GM20000 (cell line): ENCODE measurements at places on chromosomes 4 and X.
A peak's percentile ranks its signal among the peaks of the same experiment; 100 is the strongest.

- DNase-seq, result no peak
Observed at GRCh38 chr4:38243388-38244053, 283.3 kb downstream of the PTTG2 start.

DNA sequence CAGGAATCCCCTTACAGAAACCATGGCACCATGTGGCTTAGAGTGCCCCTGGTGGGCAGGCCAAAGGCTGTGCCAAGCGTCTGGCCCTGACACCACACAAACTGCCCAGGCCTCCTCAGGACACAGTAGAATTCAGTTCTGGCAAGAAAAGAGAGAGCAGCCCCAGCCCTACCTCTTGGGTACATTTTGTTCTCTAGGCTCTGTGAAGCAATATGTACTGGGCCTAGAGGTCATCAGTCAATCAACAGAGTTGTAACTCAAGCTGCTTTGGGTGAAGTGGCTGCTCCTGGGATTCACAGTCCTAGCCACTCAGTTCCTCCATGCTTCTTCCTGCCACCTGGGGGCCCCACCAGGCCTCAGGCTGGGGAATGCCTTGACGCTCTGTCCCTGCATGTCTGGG is 158.1 kb upstream of the MAMLD1 start:
- no peak for DNase-seq

DNA sequence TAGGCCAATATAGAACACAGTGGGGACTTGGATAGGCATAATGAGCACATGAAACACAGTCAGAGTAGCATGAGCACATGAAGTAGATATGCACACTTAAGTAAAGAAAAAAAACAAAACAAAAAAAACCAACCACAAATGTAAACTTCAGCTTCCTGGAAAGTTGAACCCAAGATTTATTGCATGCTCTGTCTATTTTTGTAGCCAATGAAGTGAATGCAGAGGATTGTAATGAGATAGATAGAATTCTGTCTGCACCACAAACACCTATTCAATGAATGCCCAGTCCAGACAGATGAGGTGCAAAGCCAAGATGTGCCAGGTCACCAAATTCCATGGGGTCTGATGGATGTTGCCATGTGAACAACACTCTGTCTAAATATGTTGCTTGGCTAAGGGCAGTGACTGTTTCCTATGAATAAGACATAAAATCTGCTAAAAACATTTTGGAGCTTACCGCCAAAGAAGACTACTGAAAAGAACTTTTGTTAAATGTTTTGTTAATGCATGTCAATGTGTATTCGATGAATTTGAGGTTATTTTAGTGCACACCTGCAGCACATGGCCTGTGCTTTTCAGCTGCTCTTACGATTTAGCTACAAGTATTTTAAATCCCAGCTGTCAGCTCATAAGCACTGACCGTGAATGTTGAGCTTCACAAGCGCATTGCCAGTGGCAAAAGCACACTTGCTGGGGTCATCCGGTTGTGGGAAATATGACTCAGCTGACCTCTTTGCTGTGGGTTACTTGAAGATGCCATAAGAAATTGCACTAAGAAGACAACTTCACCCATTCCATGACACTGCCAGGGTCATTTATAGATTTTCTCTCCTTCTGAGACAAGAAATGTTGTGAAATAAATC is 374.8 kb upstream of the GNPDA2 start:
- DNase-seq, result no peak

DNA sequence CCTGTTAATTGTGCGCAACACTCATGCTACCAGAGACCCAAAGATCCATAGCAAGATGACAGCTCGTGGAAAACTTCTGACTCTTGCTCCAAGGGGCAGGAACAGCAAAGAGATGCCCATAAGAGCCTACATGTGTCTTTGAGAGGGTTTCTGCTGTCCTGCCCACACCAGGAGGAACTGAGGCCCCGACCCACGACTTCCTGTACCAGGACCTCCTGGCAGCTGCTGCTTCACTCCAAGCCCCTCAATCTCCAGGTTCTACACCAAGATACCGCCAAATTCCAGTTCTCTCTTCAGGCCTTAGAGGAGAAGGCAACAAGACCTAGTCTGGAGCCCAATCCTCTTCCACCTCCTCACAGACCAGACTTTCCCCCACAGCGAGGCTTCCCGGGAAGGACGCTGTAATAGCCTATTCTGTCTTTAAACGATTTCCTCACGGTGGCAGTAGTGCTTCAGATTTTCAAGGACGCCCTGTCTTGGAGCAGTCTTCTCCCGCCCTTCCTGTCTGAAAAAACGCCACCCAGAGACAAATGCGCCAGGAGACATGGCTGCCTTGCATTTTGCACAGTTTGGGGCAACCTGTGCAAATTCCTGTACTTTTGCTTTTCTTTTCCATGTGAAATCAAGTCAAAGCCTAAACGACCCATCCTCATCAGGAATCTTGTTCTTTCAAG is 230.2 kb upstream of the STK26 start:
- DNase-seq, result no peak

DNA sequence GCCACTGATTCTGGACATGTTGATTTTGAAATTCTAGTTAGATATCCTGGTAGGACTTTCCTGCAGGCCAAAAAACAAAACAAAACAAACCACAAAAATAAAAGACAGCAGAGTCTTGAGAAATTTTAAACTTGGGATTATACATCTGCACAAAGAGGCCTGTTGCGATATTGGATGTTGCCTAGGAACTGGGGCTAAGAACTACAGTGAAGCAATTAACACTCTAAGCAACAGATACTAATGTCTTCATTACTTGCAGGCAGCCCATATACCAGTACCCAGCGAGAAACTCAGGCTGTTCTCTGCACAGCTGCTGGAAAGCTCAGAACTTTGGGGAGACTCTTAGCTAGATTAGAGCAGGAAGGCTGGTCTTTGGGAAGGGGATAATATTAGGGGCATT is 69.1 kb upstream of the SCOC start:
- no peak for DNase-seq

- DNase-seq, result no peak
Observed at GRCh38 chrX:43269201-43269600, 386.9 kb upstream of the MAOA start.

- DNase-seq, result peak; percentile 32
Observed at GRCh38 chr4:86497980-86498862, 95.9 kb upstream of the PTPN13 start.

- no peak for DNase-seq
Observed at GRCh38 chrX:82534086-82534597, 973.9 kb upstream of the POU3F4 start.

- no peak for DNase-seq
Observed at GRCh38 chr4:151325949-151326246, 493 bp upstream of the SH3D19 start.

DNA sequence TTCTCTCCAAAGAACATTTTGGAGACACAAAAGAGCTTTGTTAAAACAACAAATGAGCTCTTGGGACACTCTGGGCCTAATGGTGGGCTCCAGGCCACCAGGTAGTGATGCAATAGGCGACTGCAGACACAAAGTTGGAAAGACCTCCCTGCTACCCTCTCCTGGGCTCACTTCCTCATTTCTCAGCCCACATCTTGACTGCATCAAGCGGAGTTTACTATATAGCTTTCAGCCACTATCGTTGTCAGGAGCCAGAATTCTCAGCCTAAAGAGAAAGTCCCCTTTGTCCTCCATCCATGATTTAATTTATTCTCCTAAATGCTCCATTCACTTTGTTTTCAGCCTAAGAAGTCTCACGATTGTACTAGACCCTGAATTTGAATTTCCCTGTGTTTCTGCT is 114.9 kb downstream of the EFHC2 start:
- peak; percentile 1 for DNase-seq

DNA sequence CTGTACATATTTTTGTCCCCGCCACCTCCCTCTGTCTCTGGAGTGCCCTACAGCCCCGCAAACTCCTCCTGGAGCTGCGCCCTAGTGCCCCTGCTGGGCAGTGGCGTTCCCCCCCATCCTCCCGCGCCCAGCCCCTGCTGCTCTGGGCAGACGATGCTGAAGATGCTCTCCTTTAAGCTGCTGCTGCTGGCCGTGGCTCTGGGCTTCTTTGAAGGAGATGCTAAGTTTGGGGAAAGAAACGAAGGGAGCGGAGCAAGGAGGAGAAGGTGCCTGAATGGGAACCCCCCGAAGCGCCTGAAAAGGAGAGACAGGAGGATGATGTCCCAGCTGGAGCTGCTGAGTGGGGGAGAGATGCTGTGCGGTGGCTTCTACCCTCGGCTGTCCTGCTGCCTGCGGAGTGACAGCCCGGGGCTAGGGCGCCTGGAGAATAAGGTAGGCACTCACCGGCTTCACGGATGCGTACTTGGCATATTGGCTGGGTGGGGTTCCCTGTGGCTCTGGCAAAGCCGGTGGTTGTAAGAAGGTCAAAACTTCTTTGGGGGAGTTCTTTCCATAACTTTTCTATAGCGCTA is 653 bp downstream of the HHIP start:
- DNase-seq, result peak; percentile 32

DNA sequence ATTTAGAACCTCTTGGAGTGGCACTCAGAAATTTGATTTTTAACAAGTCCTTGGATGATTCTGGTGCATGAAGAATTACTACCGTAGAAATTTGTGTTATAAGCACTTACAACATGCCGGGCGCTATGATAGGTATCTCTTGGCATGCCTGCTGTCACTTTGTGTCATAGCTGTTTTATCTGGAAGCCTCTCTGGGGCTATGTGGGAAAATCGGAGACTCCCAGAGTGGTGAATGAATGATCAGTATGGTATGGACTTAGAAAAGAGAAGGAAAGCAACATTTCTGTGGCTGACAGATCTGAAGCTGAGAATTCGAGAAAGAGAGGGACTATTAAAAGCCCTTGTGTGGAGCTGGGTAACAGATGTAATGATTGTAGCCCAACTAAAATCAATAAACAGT is 177.4 kb upstream of the MAMLD1 start:
- DNase-seq, result no peak

DNA sequence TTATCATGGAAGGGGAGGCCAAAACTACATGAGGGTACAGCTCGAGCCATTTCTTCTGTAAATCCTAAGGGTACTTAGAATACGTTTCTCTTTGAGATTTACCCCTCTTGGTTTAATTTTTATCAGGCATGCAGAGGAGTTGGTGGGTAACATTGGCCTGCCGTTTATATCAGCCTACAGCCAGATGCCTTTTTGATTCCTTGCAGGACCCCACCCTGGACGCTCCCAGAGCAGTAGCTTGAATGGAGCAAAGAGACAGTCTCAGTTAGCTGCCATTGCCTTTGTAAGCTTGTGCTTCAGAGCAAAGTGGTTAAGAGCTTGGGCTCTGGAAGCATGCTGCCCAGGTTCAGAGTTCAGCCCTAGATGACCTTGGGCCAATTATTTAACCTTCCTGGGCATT is 9.0 kb downstream of the DOCK11 start:
- DNase-seq, result no peak

DNA sequence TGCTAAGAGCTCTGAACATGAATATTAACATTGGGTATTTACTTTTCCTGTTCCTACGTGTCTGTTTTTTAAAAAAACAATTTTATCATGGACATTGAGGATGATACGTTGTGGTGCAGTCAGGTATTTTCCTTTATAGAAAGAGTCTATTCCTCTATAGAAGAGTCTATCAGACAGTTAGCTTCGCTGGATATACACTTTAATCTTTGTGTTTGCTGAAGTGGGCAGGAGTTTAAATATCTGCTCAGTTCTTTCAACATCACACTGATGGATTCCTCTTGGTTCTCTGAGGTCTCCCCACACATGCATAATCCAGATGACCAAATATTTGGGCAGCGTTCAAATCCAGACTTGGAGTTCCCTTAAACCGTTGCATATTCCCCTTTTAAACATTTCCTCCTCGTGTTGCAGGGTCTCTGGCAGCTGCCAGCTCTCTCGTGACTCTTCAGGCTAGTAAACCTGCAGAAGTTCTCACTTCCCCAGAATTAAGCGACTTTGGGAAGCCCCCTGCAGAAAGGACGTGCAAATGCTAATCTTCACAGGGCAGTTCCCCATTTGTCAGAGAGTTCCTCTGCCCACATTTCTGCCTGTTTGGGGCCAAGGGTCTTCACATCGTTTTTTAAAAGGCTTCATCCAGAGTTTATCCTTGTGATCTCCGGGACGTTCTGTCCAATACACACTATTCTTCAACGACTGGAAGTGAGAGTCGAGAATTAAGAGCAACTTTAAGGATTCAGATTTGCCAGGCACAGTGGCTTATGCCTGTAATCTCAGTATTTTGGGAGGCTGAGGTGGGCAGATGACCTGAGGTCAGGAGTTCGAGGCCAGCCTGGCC is 20.5 kb upstream of the DHRSX start:
- peak; percentile 66 for DNase-seq

DNA sequence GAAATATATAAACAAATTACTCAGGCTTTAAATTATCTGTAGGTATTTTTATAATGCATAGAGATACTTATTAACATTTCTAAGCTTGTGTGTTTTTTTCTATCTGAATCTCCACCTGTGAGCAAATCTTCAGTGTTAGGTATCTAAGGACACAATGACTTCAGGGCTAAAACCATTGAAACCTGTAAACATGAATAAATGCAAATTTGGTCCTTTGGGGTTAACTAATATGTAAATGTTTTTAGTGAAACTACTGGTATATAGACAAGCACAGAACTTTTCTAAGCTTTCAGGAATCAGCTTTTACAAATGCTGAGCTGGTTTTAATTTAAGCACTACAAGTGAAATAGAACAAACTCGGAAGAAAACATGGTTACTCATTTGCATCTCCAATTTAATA is 147.9 kb downstream of the FBXO8 start:
- no peak for DNase-seq

DNA sequence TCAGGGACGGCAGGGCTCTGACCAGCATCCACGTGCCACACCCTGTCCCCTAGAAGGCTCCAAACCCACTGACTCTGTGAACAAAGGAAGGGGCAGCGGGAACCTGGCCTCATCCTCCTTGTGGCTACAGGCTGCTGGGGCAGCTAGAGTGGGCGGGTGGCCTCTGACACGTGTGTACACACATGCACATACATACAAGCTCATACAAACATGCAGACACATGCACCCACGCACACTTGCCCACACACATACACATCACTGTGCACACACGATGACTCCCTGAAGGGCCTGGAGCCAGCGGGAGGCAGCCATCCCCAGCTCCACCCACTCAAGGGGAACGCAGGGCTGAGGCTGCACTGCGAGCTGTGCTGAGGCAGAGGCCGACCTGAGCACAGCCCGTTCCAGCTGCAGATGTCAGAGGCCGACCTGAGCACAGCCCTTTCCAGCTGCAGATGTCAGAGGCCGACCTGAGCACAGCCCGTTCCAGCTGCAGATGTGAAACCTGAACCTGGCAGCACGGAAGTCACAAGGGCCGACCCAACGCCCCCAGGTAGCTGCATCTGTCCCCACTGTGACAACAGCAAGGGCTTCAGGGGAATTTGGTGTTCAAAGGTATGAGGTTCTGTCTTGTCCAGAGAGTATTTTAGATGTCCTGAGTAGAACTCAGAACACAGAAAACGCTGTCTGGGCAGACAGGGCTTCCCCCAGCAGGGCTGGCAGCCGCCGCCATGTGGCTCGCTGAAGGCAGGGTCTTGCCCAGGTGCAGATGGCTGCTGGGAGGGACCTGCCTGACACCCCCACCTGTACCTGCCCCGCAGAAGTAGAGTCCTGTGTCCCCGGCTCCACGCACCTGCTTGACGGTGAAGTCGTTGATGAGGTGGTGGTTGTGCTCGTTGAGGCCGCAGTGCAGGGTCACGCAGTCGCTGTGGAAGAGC is 33.5 kb downstream of the CTBP1 start:
- DNase-seq, result peak; percentile 85

GRCh38 chr4:138696771-138697170 is 318.8 kb upstream of the NOCT start:
- DNase-seq, result no peak

GRCh38 chr4:175671491-175671934 is 140.6 kb downstream of the GPM6A start:
- no peak for DNase-seq

GRCh38 chr4:54556587-54556986 is 101.2 kb upstream of the KIT start:
- no peak for DNase-seq
